Mucosa of gallbladder (tissue), 1 donor: ENCODE measurements at places on chromosomes 7 and 10.

GRCh38 chr10:99628923-99629624 lies 8.8 kb upstream of the SLC25A28 start:
- DNase-seq: no peak

- no peak for DNase-seq
These were observed 103.6 kb downstream of the PRPF18 start for GRCh38 chr10:13690281-13690825.

DNA sequence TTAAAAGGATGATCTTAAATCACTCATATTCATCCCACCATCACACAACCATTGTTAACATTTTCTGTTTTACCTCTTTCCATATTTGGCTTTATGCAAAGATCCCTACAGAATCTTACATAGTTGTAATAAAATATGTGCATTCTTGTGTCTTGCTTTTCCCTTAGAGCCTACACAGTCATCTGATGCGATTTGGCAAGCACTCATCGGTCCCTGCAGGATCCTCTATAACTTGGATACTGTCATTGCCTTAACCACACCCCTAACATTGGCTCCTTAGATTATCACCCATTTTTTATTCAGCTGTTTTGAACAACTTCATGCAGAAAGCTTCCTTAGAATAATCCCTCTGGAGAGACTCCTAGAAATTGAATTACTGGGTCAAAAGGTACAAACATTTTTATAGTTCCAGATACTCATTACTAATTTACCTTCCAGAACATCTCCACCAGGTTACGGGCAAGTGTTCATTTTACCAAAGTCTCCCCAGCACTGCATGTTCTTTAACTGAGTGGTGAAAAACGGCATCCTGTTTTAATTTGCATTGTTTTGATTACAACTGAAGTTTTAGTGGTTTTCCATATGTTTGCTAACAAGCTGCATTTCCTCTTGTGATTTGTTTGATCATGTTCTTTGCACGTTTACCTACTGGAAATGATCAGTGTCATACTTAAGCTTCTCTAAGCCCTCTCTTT lies 268.3 kb downstream of the GRID1 start:
- DNase-seq: no peak

- DNase-seq: no peak
These were observed 12.8 kb downstream of the SPOCK2 start for GRCh38 chr10:72075376-72076115.

DNA sequence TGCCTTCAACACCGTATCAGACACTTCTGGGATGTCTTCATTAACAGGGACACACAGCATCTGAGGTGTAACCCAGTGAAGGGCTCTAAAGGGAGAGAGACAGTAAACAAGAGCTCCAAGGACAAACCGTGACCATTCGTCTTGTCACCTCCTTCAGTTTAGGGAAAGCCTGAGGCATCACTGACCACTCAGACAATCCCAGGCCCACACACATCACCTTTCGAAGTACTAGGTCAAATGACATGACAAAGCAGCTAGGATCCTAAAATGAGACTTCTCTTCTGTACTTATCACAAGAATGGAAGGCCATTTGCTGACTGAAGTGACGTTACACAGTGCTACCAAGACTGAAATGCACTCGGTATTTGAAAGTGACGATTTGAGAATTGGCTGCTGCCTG lies 200.7 kb upstream of the KCTD7 start:
- DNase-seq: no peak

- DNase-seq: no peak
These were observed 984.3 kb downstream of the REEP3 start for GRCh38 chr10:64505501-64505900.

GRCh38 chr7:64886956-64887545 lies 16.0 kb upstream of the ZNF273 start:
- peak; percentile 9 for DNase-seq

- DNase-seq: no peak
These were observed at the start of gene SLC26A4 for GRCh38 chr7:107660381-107661080. SLC26A4 (plus strand) TSS chr7:107660828; CDS start chr7:107661642, 814 bp downstream.

DNA sequence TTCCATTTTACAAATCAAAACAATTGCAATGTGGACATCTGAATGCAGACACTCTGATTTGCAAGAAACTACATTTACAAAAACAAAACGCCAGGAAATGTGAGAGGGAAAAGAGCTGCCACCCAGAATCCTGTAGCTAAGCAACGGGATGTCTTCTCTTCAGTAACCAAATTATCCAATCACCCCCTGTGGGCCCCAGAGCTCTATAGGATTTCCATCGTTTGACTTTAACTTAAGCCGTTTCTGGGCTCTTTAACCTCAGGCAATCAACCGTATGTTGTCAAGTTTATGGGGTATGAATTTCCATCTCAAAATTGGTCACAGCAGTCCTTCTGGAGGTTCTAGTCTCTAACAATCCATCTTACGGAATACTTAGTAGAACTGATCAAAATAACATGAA lies 240.5 kb downstream of the ETV1 start:
- DNase-seq: no peak

DNA sequence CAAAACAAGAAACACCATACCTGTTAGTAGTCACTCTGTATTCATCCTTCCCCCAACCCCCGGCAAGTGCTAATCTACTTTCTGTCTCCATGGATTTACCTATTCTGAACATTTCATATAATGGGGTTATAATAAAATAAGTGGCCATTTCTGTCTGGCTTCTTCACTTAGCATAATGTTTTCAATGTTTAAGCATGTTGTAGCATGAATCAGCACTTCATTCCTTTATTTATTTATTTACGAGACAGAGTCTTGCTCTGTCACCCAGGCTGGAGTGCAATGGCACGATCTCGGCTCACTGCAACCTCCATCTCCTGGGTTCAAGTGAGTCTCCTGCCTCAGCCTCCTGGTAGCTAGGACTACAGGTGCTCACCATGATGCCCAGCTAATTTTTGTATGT lies 69.2 kb downstream of the HIP1 start:
- no peak for DNase-seq

- no peak for DNase-seq
These were observed 316.0 kb downstream of the GFRA1 start for GRCh38 chr10:115957012-115957399.

DNA sequence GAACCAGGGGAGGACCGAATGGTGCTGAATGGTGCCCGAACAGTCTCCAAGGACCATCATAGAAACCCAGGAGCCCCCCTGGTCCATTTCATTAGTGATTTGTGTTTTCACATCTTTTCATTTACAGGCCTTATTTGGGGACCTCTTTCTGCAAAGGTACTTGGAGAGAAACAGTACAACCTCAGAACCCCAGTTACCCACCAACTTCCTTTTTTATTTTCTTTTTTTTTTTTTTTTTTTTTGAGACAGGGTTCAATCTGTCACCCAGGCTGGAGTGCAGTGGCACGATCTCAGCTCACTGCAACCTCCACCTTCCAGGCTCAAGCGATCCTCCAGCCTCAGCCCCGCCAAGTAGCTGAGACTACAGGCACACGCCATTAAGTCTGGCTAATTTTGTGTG lies 13.0 kb upstream of the ELN start:
- no peak for DNase-seq

DNA sequence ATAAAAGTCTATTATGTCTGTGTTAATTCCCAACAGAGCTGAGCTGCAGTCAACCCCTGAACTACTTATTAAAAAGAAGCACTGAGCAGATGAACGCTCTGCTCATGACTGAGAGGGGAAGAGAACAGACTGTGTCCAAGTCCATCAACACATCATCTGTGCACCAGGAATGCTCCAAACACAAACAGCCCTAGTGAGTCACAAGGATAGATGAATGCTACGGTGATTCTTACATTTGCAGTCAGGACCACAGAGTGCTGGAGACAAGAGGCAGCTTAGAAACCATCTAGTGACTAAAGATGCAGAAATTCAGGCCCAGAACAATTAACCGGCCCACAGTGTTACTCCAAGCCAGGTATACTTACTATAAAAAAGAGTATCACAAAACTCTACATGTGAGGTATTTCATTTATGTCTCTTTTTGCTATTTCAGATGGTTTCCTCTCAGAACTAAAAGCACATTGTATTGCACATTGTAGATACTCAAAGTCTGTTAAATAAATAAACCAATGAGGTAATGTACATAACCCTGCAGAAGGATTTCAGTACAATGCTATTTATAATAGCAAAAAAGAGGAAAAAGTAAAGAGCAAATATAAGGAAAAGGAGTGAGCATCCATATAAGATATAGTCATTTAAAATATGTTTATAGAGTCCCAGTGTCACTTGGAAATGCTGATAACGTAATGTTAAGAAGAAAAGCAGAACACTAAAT lies 159.2 kb downstream of the KCNMA1 start:
- DNase-seq: no peak

- DNase-seq: no peak
These were observed 317.7 kb downstream of the GLRX3 start for GRCh38 chr10:130453721-130454542.

DNA sequence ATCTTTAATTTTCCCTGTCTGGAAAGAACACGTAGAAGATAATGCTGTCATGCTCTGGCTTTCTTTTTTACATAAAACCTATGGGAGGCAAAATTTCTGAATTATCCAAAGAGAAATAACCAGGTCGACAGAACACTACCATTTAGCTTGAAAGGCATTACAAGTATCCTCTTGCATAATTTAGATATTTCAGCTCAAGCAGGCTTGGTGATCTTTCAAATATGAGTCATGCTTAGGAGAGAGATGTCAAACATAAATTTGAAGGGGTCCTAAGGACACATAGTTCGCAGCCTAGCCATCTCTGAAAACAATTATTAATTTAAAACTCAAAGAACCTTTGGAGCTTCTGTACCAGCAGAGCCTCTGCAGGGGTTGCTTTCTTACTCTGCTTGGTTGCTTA lies 100.9 kb downstream of the FAS start:
- no peak for DNase-seq

DNA sequence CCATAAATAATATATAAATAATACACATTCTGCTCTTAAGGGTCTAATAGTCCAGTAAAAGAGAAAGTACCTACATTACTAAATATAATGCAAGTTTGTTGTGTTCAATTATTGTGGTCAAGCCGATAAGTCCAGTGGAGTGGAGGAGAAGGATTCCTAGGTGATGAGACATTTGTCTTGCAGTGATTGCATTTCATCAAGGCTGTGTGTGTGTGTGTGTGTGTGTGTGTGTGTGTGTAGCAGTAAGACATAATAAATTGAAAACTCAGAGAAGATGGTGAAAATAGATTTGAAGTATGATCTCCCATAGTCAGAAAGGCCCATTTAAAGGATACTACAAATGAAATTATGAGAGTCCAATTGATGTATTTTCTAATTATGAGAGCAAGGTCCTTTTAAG lies 192.5 kb upstream of the SEMA3C start:
- no peak for DNase-seq

DNA sequence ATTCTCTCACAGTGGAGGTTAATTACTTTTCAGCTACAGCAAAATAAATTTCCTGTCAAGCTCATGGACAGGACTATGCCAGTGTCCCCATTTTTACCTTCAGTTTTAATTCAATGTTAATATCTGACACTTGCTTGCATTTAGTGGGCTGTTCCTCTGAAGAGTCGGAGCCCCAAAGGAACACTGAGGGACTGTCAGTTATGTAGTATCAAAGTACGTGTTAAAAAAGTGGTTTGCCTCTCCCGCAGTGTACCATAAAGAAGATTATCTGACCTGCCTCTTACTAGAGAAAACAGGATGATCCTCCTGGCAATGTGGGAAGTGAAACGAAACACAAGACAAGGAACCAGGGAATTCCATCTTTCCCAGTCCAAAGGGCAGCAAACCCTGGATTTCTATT lies 1010.9 kb upstream of the PHF14 start:
- no peak for DNase-seq

- peak; percentile 46 for DNase-seq
These were observed 738 bp downstream of the VPS26A start for GRCh38 chr10:69124563-69125268.

DNA sequence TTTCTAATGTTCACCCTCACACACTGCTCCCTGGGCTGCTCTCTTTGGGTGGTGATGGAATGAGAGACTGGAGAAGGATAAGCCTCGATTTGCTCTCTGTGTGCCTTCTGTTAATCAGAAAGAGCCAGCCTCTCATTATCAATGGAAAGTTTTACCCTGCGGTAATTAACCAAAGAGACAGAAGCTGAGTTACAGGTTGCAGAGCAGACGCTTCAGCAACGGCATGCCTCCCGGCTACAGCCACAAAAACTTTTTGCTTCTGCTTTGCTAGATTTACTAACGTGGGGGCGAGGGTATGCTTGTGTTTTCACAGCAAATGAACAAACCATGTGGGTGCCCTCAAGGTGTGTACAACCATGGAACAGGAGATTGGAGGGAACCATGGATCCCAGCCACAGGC lies 18.0 kb downstream of the GIMAP4 start:
- DNase-seq: no peak

DNA sequence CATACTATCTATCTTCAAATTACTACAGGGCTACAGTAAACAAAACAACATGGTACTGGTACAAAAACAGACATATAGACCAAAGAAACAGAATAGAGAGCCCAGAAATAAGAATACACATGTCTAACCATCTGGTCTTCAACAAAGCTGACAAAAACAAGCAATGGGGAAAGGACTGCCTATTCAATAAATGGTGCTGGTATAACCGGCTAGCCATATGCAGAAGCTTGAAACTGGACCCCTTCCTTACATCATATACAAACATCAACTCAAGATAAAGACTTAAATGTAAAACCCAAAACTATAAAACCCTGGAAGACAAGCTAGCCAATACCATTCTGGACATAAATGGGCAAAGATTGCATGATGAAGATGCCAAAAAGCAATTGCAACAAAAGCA lies 1143.7 kb downstream of the DNAJB9 start:
- DNase-seq: no peak

DNA sequence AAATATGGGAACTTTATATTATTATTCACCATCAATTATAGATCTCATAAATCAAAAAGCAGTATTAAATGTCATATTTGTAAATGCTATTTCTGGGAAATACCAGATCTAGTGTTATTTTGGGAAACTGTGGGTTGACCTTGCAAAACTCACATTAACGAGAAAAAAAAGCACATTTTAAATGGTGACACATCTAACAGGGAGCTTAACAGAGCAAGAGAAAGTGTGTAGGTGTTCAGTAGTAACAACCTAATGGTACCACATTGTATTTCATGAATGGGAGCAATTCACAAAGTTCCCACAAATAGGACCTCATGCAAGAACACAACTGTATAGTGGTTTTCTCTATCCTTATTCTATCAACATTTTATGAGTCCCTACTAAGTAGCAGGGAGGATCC lies 26.2 kb upstream of the HDAC9 start:
- no peak for DNase-seq

- DNase-seq: no peak
These were observed 132.9 kb downstream of the OAT start for GRCh38 chr10:124285587-124286527.

GRCh38 chr10:12973149-12973718 lies 28.3 kb downstream of the CCDC3 start:
- DNase-seq: no peak

GRCh38 chr10:110724116-110724921 lies 80.2 kb downstream of the RBM20 start:
- no peak for DNase-seq

GRCh38 chr7:159049266-159050025 lies 95.2 kb downstream of the VIPR2 start:
- DNase-seq: no peak

DNA sequence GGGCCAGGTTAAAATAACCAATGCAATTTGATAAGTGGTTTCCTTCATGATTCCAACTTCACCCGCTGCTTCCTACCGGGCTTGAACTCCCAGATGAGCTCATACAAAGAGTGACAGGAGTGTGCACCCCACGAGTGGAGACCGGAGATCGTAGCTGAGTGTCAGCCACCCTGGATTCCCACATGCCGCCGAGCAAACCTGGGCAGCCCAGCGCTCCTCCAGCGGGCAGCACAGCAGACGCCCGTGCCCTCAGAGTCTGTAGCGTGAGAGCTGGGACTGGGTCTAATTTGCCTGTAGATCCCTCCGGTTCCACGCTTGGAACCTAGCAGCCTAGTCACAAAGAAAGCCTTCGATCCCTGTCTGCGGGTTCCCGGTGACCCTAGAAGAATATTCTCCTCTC lies 476.1 kb upstream of the MGMT start:
- no peak for DNase-seq
